Right atrium auricular region (tissue), 2 donors: ENCODE measurements at places on chromosomes 5 and 9. TPM values are rescaled to one million over a fixed set of nuclear protein-coding genes. Genes with fewer than 3 reads are reported as not detected.

Gene ADGRV1
- 1.8 TPM for total RNA-seq

Gene IFNA21
- total RNA-seq = not detected

Gene KCNMB1
- total RNA-seq = 0.83 TPM

Gene SLC35D2
- 14.5 TPM for total RNA-seq

Gene PLCXD3
- total RNA-seq = 44.5 TPM
